ENCODE measurements at places on chromosomes 4 and X.

DNA sequence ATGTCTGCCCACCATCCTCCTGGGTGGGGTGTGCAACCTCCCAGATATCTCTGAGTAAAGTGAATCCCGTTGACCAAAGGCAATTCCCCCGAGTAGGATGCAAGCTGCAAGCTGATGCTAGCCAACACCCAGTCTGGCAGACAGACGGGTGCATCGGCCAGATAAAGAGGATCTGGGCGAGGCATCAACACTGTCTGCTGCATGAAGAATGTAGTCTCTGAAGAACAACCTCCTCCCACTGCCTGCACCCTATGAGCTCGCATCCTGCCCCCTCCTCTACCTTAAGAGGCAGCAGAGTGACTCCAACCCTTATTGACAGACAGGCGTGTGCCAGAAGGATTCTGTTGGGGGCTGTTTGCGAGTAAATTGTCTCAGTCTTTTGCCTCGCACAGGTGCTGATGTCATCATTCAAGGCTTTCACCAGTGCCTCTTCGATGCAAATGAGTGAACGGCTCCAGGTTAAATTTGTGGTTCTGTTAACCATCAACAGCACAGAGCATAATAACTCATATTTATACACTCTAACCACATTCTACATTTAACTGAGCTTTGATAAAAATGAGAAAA, 546.9 kb downstream of the BCOR start:
- DNase-seq: no peak

DNA sequence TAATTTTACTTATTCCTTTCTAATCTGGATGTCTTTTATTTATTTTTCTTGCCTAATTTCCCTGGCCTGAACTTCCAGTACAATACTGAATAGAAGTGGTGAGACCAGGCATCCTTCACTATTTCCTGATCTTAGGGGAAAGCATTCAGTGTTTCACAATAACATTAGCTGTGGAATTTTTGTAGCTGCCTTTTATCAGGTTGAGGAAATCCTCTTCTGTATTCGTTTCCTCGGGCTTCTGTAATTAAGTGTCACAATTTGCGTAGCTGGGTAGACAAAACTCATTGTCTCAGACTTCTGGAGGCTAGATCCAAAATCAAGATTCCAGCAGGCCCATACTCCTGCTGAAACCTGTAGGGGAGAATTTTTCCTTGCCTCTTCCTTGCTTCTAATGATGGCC, 598.4 kb upstream of the FTHL17 start:
- no peak for DNase-seq

DNA sequence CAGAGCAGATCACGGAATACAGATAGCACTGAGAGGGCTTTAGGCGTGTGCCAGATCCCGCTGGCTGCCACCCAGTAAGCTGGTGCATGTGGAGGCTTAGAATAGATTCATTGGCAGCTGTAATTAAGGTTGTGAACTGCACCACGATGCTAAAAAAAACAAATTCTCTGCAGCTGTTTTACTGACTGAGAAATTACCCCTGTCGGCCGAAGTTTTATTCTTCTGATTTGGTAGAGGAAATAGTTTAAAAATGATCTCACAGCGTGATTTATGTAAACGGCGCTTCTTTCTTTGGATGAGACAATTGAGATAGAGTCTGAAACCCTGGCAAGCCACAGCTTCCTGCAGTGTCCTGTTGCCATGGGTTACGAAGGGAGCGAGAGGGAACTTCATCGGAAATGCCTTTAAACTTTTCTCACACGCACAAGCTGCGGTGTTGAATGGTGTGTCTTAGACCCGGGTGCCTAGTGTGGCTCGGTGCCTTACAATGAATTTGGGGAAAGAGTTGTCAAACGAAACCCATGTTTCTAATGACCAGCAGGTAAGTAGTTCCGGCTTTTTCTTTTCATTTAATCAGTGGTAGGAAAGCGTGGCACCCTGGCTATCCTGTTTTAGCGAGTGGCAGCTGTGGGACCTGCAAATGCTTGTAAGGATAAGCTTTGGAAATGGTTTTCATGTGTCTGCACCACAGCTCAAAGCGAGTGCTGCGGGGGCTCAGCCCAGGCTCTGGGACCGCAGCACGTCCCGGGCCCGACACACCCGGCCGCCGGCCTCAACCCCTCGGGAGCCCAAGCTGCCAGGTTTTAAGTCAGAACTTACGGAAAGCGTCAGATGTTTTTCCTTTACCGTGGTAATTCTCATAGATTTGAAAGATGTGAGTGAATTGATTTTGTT, 71.7 kb upstream of the HGFAC start:
- DNase-seq: peak; percentile 64

- no peak for DNase-seq
Observed at GRCh38 chr4:123869286-123870215, 473.0 kb downstream of the SPRY1 start.

DNA sequence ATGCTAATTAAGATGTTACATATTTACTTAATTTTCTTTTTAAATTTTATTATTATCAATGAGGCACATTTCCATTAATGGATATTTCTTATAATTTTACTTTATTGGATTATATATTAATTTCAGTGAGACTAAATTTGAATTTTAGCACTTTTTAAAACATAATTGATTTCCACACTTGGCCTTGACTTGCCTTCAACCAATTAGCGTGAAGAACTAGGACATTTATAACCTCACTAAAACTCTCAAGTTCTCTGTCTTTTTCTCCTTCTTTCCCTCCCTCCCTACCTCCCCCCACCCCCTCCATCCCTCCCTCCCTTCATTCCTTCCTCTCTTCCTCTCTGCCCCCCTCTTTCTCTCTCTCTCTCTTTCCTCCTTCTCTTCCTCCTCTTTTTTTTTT, 1618.1 kb downstream of the C4orf33 start:
- no peak for DNase-seq

GRCh38 chr4:52954560-52955170, 92.5 kb downstream of the RASL11B start:
- no peak for DNase-seq

- DNase-seq: no peak
Observed at GRCh38 chr4:80171251-80171650, 26.1 kb upstream of the PRDM8 start.

DNA sequence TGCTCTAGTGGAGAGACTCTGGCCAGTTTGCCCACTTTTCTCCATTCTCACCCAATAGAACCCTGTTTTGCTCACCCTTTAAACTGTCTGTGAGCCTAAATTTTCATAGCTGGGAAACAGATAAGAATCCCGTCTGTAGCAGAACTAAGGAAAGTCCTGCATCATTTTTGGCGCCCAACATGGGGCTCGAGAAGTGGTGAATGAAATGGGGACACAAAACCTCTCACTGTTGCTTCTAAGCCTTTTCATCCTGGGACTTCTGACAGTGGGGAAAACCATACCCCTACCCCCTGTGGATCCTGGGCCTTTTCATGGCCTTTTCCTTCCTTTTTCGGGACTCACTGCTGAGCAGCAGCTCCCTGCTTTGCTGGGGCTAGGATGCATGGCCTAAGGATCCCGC, 189.9 kb downstream of the INPP4B start:
- DNase-seq: peak; percentile 10

DNA sequence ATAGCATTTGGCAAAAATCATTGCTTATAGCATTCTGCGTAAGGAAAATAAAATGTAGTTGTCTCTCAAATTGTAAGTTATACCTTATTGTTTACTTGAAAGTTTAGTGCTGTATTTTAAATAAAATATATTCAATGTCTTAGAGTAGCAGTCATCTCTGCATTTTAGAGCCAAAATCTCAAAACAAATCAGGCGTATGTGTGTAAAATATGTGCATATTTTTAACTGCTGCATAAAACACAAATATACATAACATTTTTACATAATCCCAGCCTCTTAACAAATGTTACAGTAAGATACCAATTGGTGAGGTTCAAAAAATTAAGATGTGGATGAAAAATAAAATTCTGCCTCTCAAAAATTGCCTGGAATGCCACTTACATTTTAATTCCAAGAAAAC, 145.8 kb upstream of the AGA start:
- DNase-seq: no peak

DNA sequence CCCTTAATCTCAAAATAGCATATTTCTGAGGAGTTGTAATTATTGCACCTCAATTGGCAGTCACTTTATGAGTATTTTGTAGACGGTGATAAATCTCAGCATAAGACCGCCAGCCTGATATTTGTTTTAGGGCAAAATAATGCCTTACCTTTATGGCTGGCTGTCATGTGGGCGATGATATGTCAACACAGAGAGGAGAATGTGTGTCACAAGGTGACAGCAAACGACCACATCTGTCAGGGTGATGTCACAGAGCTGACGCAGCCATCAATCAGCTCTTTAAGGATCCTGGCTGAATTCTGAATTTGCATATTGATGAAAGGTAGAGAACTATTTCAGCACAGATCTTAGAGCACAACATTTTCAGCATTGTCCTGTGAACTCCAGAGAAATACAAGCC, 209.7 kb downstream of the CEP135 start:
- DNase-seq: no peak

DNA sequence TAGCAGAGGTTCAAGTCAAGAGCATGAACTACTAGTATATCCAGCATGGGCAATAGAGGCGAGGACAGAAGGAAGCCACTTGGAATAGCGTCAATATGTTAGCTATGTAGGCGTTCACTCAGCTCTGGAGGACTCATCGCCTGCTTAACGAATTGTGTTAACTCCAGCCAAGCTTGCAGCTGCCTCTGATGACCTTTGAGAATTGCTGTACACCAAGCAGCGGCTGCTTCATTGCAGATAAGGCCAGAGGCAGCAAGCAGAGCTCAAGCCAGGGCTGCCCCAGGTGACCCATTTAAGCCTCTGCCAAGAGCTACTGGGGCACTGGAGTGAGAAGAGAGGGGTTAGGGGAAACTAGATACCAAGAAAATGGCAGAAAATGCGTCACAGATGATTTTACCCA, 160.2 kb upstream of the IGFBP7 start:
- DNase-seq: no peak

- no peak for DNase-seq
Observed at GRCh38 chr4:3420606-3420955, 21.2 kb upstream of the HGFAC start.

GRCh38 chr4:130563185-130563888, 1467.4 kb downstream of the C4orf33 start:
- no peak for DNase-seq

GRCh38 chrX:70168238-70169188, 8.8 kb upstream of the DGAT2L6 start:
- DNase-seq: no peak

DNA sequence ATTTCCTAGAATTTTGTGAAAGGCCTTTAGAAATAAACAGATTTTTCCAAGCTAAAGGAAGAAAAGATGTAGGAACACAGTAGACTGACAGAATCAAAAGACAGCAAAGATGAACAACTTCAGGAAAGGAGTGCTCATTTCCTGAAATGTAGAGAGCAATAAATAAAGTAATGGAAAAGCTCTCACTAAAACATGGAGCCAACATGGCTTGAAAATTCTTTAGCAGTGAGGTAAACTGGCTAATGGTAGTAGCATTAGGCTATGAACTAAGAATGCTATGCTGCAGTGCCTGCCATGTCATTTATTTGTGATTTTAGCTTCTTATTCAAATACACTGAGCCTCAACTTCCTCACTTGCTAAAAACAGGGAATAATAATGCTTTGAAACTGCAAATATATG, 108.7 kb downstream of the IQCM start:
- no peak for DNase-seq

GRCh38 chr4:885353-885752, 46.8 kb downstream of the GAK start:
- DNase-seq: no peak

DNA sequence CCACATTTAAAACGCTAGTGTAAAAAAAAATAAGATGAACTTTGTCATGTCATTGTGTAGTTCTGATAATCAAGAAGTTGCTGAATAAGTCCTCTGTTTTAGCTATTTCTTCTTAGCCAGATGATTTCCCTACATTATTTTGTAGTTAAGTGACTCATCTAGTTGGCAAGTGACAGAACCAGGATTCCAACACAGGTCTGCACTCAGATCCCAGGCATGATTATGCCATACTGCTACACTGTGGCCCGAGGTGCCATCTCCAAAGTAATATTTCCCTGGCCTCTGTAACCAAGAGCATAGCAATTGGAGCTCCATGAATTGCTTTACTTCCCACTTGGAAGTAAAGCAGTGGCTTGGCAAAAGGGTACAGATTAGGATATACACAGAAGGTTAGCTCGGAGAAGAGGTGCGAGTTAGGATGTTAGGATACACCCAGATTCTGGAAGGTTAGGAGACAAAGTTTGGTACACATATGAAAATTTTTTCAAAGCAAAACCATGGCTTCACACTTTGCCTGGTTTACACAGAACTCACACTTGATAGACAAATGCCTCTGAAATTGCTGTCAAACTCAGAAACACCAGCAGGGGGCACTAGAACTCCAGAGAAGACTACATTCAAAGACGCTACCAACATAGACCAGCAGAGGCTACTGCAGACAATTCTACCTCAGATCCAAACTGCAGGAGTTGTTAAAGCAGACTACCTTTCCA, 41.4 kb downstream of the SRPX2 start:
- peak; percentile 70 for DNase-seq

DNA sequence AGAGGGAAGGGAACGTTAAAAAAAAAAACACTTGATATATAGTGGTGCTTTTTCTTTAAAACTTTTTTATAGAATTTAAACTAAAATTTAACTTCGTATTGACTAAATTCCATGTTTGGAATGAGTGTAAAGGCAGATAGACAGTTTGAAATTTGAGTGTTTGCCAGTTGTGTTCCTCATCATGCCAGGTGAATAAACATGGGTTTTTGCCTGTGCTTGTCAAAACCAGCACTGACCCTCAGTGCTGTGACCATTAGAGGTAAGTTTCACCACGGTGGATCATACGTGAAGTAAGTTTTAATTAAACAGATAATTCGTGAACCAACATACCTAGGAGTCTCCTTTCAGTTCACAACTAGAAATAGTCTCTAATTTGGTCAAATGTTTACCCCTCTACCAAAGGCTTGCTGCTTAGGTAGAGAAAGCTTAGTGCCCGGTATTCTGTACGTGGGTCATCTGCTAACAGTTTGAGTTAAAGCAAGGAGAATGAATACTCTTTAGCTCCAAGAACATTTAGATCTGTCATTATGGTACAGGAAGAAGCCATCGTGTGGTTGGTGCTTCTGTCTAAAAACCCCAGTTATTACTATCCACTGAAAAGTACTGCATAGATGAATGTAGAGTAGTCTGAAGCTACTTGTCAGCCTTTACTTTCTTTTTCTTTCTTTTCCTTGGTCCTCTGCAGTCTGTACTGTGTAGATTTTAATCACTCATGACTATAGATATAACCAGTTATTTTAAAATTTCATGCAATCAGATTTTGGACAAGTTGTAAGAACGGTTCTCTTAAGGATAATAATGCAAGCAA, 32.7 kb downstream of the KIAA0232 start:
- DNase-seq: no peak

- DNase-seq: no peak
Observed at GRCh38 chr4:152028131-152028530, 267.3 kb upstream of the GATB start.
